ENCODE measurements at places on chromosomes 1 and 21.

- no peak for DNase-seq
Measured at GRCh38 chr1:6118415-6118814, 61.7 kb downstream of the CHD5 start.

GRCh38 chr1:184193451-184193850 is 141.9 kb downstream of the TSEN15 start:
- no peak for DNase-seq

DNA sequence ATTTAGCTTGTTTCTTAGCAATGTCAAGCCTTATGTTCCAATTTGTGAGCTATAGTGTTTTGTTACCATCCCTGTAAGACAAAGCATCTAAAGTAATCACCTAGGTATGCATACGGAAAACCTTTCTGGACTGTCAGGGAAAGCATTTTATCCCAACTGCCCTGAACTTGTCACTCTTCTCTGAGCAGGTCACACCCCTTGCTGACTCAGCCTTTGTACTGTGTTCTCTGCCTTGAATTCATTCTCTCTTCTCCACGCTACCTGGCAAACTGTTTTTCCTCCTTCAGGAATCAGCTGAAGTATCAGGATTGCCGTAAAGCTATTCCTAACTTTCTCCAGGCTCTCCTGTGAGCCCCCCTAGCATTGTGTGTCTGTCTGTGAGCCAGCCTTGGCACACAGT is 54.2 kb downstream of the PBX1 start:
- no peak for DNase-seq

DNA sequence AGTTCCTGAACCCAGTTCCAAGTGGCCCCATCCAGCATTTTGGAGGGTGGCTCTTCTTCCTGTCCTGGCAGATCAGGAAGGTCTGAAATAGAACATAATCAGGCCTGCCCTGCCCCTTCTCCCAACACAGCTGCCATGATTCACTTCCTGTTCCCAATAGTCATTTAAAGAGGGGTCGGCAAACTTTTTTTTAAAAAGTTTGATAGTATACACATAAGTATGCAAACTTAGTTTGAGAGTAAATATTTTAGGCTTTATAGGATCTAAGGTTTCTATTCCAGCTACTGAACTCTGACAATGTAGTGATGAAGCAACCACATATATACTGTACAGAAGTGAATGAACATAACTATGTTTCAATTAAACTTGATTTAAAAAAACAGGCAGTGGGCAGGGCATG is 66.4 kb downstream of the LUZP1 start:
- DNase-seq: no peak
